ENCODE measurements at places on chromosomes 2 and 18.
A peak's percentile ranks its signal among the peaks of the same experiment; 100 is the strongest.

DNA sequence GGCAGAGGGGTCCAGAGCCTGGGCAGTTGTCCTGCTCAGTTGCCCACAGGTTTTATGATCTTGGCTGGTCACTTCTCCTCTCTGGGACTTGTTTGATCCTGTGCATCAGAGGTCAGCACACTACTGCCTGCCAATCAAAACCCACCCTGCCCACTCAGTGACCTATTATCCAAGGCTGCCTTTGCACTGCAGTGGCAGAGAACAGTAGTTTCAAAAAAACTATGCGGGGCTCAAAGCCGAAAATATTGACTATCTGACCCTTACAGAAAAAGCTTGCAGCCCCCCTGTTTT lies 218.2 kb downstream of the CYP26B1 start:
- H3K27me3 ChIP-seq: no peaks in the 10 kb centered on the region
- H3K4me1 ChIP-seq: no peaks in the 10 kb centered on the region
- H3K4me3 ChIP-seq: no peak overlapping the region
- DNase-seq: no peak
- H3K36me3 ChIP-seq: no peaks in the 10 kb centered on the region

GRCh38 chr2:70842401-70842800 lies 6.8 kb upstream of the CD207 start:
- no peaks in the 10 kb centered on the region for H3K4me1 ChIP-seq
- H3K27me3 ChIP-seq: peaks cover 10% of the 10 kb centered on the region
- H3K4me3 ChIP-seq: no peak overlapping the region
- no peak overlapping the region for H3K27ac ChIP-seq

- peak overlapping the region; percentile 19 for H3K4me3 ChIP-seq
- peaks cover 8% of the 10 kb centered on the region for H3K36me3 ChIP-seq
- H3K27ac ChIP-seq: peak overlapping the region; percentile 41
- H3K4me1 ChIP-seq: peaks cover 54% of the 10 kb centered on the region
Measured at GRCh38 chr2:203824603-203825002, 43.0 kb upstream of the CTLA4 start.

GRCh38 chr2:223648755-223649154 lies 46.6 kb upstream of the SCG2 start:
- H3K27me3 ChIP-seq: peaks cover 5% of the 10 kb centered on the region
- no peaks in the 10 kb centered on the region for H3K36me3 ChIP-seq
- no peak for DNase-seq
- no peak overlapping the region for H3K4me3 ChIP-seq
- no peak overlapping the region for H3K27ac ChIP-seq
- no peaks in the 10 kb centered on the region for H3K4me1 ChIP-seq

DNA sequence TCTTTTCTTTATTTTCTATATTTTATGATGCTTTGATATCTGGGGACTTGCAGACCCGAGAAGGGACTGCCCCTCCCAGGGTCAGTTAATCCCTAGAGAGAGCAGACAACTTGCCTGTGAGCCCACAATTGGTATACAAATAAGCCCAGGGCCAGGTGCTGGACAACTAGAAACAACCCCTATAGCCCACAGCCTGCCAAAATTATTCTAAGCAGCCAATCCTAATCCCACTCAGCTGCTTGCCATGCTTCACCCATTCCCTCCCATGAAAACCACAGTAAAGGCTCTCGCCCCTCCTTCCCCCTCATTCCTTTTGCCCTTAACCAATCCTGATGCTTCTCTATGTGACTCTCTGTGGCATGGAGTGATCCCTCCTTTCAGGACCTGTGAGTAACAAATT lies 380.7 kb downstream of the RBM43 start:
- H3K27me3 ChIP-seq: peaks cover 13% of the 10 kb centered on the region
- no peak for DNase-seq
- H3K27ac ChIP-seq: no peak overlapping the region
- no peak overlapping the region for H3K4me3 ChIP-seq

DNA sequence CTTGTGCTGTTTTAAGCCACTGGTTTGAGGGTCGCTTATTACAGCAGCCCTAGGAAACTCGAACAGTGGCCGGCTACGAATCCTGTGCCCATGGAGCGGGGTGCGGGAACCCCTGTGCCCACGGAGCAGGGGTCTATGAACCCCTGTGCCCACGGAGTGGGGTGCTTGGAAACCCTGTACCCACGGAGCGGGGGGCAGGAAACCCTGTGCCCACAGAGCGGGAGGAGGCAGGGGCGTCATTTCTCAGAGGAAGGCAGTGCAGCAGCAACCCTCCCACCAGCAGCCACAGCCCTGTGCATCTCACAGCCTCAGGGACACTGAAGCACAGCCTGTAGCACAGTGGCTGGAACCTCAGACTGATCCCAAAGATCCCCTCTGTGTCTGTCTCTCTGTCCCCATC lies 34.2 kb upstream of the GPC1 start:
- H3K27me3 ChIP-seq: no peaks in the 10 kb centered on the region
- no peak overlapping the region for H3K4me3 ChIP-seq
- DNase-seq: no peak
- peaks cover 24% of the 10 kb centered on the region for H3K4me1 ChIP-seq
- no peaks in the 10 kb centered on the region for H3K36me3 ChIP-seq

DNA sequence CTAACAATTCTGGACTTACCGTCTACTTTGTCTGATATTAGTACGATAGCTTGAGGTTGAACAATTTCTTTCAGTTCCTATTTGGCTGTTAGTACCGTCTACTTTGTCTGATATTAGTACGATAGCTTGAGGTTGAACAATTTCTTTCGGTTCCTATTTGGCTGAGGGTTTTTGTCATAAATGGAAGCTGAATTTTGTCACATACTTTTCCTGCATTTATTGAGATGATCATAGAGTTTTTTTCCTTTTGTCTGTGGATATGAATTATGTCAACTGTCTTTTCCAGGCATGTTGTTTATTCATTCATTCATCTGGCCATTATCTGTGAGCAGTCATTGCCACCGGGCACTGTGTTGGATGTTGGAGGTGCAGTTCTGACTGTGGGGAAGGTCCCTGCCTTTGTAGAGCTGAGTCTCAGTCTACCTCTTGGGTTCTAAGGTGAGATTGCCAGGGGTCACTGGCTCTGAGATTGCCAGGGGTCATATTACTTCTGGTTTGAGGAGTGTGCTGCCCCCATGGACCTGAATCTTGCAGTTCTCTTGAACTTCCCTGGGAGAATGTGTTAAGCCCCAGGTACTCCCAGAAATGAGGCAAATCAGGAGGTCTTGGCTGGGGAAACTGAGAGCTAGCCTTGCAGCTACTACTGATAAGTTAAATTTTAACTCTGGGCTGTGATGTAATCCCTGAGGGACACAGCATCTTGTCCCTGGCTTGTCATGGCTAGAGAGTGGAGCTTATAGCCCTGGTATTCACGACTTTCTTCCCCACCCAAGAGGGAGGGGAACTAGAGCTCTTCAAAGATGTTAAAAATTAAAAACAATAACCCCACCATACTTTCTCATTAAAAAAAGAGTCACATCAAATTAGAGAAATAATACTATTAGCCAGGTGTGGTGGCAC lies 89.1 kb upstream of the MBOAT2 start:
- H3K36me3 ChIP-seq: no peaks in the 10 kb centered on the region
- no peaks in the 10 kb centered on the region for H3K4me1 ChIP-seq
- no peak overlapping the region for H3K4me3 ChIP-seq
- H3K27me3 ChIP-seq: peaks cover 25% of the 10 kb centered on the region

DNA sequence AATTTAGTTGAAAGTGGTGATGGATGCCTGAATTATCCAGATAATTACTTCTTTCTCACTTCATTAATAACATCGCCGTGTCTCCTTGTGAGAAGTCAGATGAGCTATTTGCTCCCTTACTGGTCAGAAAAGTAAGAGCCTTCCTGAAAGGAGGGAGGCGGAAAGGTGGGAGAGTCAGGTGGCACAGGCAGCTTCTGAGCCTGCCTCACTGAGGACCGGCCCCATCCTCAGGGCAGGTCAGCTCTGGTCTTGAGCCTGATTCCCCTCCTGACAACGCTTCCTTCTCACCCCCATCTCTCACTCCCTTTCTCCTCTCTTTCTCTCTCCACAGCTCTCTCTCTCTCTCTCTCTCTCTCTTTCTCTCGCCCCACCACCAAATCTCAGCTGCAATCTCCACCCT lies 10.1 kb upstream of the APOB start:
- no peak for DNase-seq
- no peaks in the 10 kb centered on the region for H3K4me1 ChIP-seq
- peaks cover 7% of the 10 kb centered on the region for H3K27me3 ChIP-seq
- H3K36me3 ChIP-seq: no peaks in the 10 kb centered on the region

DNA sequence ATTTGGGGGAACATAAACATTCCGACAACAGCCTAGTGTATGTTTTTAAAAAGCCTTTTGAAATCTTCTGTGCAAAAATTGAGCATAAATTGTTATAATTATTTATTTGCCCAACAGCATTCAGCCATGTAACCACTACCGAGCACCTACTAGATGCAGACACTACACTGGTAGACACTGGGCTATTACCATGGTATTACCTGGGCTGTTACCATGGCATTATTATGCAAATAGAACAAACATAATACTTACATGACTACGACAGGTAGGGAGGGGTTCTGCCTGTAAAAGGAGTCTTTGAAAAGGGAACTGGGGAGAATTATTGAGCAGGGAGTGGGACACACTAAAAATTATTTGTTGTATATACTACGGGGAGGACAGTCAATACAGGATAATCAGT lies 116.4 kb downstream of the MREG start:
- DNase-seq: no peak
- no peak overlapping the region for H3K27ac ChIP-seq
- no peak overlapping the region for H3K4me3 ChIP-seq

- no peaks in the 10 kb centered on the region for H3K4me1 ChIP-seq
- no peak overlapping the region for H3K27ac ChIP-seq
- no peaks in the 10 kb centered on the region for H3K36me3 ChIP-seq
- H3K27me3 ChIP-seq: peaks cover 7% of the 10 kb centered on the region
- no peak for DNase-seq
Measured at GRCh38 chr2:234682492-234683228, 185.8 kb upstream of the ARL4C start.

DNA sequence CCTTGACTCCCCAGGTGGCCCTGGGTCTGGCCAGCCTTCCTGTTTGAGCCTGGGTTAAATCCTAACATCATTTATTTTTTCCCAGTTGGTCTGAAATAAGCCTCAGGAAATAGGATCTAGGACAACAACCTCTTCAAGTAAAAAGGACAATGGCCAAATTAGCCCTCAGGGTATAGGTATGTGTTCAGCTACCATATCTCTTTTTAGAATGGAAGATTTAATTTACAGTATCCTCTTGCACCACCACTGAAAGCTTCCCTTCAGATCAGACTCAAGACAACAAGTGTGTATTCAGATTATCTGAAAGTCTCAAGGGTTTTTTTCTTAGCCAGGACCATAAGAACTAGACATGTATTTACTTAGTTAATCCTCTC lies 61.6 kb upstream of the CXCR4 start:
- DNase-seq: no peak
- no peak overlapping the region for H3K27ac ChIP-seq
- H3K4me3 ChIP-seq: no peak overlapping the region

DNA sequence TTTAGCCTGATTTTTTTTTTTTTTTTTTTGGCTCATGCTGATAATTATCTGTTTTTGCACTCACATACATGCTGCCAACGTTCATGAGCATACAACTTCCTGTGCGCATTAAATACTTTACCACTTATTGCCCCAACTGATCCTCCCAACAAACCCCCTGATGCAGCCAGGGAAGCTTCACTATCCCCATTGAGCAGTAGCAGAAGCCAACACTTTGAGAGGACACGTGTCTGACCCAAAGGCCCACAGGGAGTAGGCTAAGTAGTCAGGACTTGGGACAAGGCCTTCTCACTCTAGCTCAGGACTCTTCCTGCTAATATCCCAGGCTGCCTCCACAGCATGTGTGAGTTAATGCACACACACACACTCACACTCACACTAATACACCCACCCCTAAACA lies 36.2 kb upstream of the MAT2A start:
- H3K36me3 ChIP-seq: no peaks in the 10 kb centered on the region
- no peak overlapping the region for H3K4me3 ChIP-seq
- H3K27me3 ChIP-seq: no peaks in the 10 kb centered on the region
- peak overlapping the region; percentile 27 for H3K27ac ChIP-seq
- H3K4me1 ChIP-seq: no peaks in the 10 kb centered on the region

Measured in activated T-cell treated with anti-CD3 and anti-CD28 coated beads, Interleukin-2, amount 50 U/mL, for 72 hours (primary cell).